ENCODE measurements at places on chromosomes 6 and 20.

DNA sequence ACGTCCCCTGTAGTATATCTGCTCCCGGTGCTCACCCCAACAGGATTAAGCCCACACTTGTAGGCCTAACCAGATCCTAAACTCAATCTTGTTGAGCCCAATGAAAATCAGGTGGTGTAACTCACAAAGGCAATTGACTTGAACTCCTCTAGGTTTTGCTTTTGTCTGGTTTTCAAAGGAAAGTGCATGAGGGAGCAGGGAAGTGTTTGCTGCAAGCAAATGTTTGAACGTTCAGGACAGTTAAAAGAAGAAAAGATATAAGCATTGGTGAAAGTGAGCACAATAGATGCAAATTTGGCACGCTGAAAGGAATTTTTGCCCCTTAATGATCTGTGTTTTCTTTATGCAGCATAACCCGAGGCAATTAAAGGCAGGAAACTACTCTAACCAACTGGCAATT, 212.6 kb downstream of the PLCB1 start:
- DNase-seq, result no peak

DNA sequence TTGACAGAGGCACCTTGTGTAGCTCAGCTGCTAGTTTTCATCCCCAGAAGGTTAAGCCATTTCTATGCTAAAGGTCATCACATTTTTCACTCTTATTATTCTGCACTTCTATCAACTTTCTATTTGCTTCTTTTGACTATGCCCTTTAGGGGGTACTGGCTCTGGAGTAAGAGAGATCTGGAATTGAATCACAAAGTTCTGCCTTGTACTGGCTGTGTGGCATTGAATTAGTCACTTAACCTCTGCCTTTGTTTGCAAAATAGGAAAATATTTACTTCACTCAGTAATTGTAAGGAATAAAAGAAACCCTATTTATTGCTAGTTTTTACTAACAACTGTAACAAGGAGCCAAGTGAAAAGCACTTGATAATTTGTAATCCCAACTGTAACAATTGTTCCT, 56.8 kb upstream of the MTRF1L start:
- no peak for DNase-seq

DNA sequence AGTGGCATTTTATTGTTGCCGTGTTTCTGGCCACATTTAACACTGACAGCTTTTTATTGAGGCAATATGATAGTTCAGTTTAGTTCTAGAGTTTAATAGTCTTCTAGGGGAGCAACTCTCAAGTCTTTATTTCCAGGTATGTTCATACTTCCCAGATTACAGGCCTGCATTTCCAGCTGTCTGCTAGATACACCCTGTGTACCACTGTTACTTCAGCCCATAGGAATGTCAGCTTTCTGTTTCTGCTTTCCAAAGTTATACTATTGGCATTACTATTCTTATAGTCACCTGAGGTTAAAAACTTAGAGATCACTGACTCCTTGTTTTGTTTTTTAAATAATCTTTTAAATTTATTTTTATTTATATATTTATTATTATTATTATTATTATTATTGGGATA, 7.6 kb downstream of the ZNF451 start:
- DNase-seq, result no peak

- DNase-seq, result no peak
Observed at GRCh38 chr6:122198922-122199321, 200.5 kb upstream of the HSF2 start.

- DNase-seq, result no peak
Observed at GRCh38 chr6:152360034-152360433, 277.1 kb downstream of the SYNE1 start.

- DNase-seq, result no peak
Observed at GRCh38 chr6:28865401-28866204, 58.2 kb downstream of the TRIM27 start.

DNA sequence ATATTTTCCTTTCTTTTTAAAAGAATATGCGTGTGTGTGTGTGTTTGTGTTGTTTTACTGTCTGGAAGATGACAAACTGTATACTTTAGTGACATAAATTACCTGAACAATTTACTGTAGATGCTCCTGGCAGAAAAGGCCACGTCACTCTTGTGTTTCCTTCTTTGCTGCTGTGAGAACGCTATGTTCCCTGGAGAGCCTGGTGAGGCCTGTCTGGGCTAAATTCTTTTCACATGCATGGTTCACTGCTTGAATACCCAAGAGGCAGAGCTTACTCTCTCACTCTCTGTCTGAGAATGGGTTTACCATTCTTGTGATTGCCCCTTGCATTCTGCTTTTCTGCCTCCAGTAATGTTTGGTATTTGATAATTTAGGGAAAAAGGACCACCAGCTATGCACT, 64.3 kb downstream of the EDN1 start:
- no peak for DNase-seq

DNA sequence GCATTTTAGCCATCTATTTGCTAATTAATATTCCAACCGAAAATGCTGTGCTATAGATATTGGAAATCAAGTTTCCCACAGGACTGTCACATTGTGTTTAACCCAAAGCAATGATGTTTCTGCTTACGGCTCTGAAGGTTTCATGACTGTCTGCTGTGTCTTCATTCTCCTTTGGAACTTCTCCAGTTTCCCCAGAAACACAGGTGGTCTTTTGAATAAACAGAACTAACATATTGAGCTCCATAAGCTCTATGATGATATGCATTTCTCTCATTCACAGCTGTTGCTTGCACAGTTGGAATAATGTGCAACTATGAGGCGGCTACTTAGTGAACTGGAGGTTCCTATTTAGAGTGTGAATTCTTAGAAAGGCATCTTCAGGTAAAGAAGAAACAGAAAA, 266.0 kb upstream of the ID4 start:
- DNase-seq, result no peak

- no peak for DNase-seq
Observed at GRCh38 chr6:131950767-131951575, at the start of gene CCN2. CCN2 (minus strand) TSS chr6:131951372; CDS start chr6:131951172, 200 bp downstream.

GRCh38 chr6:10418862-10419748, 4.2 kb upstream of the TFAP2A start:
- DNase-seq, result no peak

DNA sequence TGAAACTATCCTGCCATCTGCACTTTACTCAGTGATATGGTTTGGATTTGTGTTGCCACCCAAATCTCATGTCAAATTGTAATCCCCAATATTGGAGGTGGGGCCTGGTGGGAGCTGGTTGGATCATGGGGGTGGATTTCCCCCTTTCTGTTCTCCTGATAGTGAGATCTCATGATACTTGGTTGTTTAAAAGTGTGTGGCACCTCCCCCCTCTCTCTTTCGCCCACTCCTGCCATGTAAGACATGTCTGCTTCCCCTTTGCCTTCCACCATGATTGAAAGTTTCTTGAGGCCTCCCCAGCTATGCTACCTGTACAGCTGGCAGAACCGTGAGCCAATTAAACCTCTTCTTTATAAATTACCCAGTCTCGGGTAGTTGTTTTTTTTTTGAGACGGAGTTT, 18.0 kb downstream of the PIGT start:
- no peak for DNase-seq

GRCh38 chr6:112253498-112253840, 898 bp downstream of the LAMA4 start:
- DNase-seq, result no peak

- no peak for DNase-seq
Observed at GRCh38 chr6:143516690-143517446, 5.3 kb upstream of the FUCA2 start.

DNA sequence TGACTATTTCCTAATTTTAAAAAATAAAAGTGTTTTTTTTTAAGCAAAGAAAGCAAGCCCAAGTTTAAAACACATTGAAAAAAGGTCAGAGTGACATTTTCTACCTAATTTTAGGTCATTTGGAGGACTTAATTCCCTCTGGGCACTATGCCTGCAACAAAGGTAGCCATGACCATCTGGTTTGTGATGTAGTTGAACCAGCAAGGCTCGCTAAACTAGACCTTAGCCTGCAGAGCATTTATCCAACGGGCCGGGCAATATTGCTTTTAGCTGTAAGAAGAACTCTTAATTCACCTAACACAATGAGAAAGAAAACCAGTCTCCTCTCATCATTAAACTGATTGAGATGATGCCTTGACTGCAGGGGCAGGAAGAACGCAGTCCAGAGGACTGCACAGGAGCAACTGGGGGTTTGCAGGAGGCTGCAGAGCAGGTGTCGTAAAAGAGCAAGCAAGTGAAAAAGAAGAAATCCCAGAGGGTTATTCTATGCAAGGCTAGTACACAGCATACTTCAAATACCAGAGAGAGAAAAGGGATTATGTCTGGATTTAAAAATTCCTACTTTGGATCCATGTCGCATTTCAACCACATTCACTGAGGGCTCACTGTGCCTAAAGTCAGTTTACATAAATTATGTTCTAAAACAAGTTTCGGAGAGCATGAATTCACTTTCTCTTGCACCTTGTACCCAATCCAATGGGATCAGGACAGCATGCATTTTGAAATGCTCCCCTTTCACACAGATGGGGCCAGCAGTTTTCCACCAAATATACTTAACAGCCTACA, 12.8 kb downstream of the TRAF3IP2 start:
- no peak for DNase-seq

- no peak for DNase-seq
Observed at GRCh38 chr20:40497899-40498691, 190.9 kb downstream of the MAFB start.

DNA sequence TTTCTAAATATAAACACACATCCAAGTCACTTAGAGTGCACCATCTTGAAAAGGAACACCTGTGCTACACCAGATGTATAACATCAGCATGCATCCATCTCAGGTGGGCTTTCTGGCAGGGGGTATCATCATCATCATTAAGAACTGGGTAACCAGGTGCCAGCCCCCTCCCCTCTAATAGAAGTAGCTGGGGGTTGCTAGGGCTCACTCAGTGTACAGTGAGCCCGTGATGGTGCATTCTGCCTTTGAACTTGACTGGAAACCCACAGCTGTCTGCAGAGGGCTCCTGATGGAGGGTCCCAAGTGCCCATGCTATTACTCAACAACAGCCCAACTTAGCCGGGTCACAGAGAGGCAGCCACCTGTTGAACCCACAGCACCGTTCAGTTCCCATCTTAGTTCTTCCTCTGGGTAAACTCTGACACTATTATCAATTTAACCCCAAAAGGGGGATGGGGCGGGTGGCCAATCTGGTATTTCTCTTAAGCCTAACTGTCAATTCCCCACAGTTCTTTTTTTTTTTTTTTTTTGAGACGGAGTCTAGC, 32.7 kb upstream of the CCND3 start:
- no peak for DNase-seq

- no peak for DNase-seq
Observed at GRCh38 chr20:9298906-9299305, 215.5 kb upstream of the LAMP5 start.

GRCh38 chr20:62733891-62734290, 25.3 kb downstream of the NTSR1 start:
- DNase-seq, result no peak

GRCh38 chr6:142943711-142944123, 1.3 kb downstream of the HIVEP2 start:
- DNase-seq, result peak; percentile 26

DNA sequence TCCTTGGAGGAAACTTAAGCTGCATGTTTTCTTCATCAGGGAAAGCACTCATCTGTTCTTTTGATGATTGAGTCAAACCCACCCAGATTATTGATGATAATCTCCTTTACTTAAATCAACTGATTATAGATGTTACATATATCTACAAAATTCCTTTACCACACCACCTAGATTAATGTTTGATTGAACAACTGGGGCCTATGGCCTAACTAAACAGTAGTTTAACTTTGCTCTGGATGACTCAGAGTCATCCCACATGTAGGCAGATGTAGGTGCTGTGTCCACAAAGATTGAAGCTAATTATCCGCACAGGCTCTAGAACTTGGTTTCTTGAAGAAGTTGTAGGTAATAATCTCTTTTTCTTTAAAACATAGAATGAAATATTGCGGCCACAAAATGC, 42.2 kb downstream of the PKIB start:
- no peak for DNase-seq

DNA sequence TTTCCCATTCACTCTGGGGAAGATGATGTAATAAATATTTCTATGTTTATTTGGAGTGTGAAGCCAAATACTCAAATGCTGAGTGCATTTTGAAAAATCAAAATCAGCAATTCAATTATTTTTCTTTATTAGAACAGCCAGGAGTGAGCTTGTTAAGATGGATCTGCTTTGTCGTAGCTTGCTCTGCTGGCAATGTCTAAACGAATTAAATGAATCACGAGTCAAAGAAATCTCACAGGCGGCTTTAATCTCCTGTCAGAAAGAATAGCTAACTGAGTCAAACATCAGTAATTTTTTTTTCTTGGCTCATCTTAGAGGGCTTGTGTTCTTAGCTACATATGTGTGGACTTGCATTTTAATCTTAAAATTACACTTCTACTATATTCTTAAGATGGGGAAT, 100.2 kb upstream of the HMGN3 start:
- DNase-seq, result no peak

DNA sequence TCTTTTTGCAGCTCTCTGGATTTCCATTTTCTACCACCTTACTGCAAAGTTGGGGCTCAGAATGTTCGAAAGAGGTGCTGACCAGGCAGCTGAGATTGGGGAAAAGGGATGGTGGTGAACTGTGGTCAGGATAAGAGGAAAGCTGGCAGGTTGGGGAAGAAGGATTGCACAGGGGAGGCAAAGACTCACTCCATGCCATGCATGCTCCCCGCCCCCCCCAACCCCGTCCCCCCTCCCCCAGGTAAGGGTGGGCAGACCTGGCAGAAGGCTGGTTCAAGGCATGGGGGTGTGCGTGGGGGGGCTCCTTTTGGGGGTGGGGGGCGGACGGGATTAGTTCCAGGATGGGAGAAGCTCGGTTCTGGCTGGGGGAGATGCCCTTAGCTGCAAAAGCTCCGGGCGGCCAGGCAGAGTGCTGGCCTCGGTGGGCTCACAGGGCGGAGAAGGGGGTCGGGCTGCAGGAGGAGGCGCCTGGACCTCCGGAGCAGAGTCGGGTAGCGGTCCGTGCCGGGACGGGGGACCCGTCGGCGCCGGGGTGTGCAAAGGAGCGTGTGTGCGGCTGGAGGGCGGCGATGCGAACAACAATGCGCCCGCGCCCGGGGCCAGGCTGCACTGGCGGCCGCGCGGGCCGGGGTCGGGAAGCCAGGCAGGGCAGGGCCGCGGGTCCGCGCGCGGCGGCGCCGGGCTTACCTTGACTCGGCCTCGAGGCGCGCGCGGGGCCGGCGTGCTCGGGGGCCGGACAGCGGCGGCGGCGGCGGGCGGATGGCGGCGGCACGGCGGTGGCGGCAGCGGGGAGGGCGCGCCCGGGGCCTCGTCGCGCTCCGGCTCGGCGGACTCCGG, 880 bp downstream of the ADNP start:
- peak; percentile 30 for DNase-seq

- no peak for DNase-seq
Observed at GRCh38 chr20:58483470-58483869, 31.7 kb downstream of the APCDD1L start.

DNA sequence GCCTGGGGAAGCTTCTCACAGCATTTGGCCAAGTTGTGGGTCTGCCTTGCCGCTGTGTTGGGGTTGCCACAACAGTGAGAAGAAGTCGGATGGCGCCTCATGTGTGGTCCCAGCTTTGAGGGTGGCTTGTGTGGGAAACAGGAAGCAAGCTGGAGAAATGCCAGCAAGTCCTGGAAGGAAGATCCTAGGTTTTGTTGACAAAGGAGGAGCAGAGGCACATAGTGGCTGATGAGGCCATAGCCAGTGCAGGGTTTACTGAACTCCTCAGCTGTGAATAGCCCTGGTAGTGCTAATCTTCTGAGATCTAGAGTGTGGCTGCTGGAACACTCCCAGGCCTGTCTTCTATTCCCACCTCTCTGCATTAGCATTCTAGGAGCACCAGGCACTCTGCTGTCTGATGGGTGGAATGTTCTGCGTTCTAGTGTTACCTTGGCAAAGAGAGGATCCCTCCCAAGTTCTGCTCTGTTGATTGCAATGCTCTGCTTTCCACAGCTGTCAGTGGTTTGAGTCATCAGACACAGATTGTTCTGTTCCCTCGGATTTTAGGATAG, 25.2 kb downstream of the SNPH start:
- DNase-seq, result no peak

All from activated naive CD4-positive, alpha-beta T cell (primary cell).